ENCODE measurements at places on chromosomes 1 and 21.
A peak's percentile ranks its signal among the peaks of the same experiment; 100 is the strongest.

DNA sequence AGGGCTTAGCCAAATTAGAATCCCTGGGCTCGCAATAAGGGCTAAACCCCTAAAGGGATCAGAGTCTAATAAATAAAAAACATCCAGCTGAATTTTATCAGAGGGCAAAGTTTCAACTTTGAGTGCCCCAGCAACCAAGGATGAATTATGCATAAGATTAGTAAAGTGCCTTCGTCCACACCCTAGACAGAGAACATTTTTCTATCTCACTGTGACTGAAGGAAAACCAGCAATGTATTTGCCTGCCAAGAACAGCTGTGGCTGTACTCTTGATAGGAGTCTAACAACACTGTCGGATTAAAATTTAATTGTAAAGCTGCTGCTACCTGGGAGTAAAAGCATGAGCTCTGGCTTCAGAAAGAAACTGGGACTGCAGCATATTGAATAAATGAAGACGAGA, 23.3 kb downstream of the WNT2B start:
- DNase-seq = no peak

DNA sequence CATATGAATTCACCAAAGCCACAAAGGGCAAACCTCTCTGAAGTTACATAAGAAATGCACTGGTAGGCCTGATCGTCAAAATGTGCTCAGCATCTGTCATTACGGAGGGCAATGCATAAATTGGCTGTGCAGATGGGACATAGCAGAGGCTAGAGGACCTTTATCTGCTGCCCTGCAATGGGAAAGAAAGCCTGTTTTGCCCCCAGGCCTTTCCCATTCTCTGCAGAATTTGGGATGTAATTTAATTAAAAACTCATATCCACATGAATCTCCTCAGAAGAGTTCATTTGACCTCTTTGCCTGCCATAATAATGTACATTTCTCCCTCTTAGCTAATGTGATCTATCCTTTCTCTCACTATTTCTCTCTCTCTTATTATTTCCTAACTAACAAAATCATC, 158.1 kb downstream of the ZP4 start:
- DNase-seq = no peak

GRCh38 chr1:207032528-207033017, at the start of gene C1orf116:
Gene C1orf116, minus strand, starts transcription at chr1:207032756. Its CDS starts 5,158 bp downstream, at chr1:207027598.
- no peak for DNase-seq

- DNase-seq = no peak
These were observed 95.5 kb upstream of the RALGPS2 start for GRCh38 chr1:178629252-178630154.

DNA sequence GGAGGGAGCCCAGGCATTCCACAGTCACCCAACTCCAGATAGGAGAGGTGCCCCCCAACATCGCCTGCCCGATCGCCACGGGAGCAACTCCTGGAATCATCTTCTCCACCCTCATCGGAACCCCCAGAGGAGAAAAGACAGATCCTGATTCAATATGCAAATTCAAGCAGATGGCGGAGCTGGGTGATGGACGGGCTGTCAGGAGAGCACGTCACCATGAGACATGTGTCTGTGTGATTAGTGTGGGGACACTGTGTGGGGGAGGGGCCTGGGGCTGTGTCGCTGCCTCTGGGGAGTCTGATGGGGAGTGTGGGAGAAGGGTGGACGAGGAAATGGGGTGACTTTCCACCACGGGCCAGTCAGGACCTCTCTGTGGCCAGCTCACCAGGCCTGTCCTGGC, 90.2 kb upstream of the CSF3R start:
- DNase-seq = no peak

GRCh38 chr1:9814619-9815018, 9.1 kb downstream of the CLSTN1 start:
- no peak for DNase-seq

DNA sequence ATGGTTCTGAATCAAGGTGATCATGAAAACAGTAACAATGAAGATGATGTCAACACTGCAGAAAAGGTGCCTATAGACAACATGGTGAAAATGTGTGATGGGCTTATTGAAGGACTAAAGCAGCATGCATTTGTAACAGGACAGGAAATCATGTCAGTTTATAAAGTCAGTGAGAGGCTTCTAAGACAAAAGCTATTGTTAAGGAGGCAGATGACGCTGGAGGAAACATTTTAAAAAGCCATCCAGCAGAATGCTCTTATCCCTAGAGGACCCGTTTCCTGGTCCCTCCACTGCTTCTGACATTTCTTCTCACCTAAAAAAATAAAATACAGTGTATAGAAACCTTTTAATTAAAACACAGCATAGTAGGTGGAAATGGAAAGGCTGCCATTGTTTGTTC, 40.9 kb downstream of the CYYR1 start:
- DNase-seq = no peak

DNA sequence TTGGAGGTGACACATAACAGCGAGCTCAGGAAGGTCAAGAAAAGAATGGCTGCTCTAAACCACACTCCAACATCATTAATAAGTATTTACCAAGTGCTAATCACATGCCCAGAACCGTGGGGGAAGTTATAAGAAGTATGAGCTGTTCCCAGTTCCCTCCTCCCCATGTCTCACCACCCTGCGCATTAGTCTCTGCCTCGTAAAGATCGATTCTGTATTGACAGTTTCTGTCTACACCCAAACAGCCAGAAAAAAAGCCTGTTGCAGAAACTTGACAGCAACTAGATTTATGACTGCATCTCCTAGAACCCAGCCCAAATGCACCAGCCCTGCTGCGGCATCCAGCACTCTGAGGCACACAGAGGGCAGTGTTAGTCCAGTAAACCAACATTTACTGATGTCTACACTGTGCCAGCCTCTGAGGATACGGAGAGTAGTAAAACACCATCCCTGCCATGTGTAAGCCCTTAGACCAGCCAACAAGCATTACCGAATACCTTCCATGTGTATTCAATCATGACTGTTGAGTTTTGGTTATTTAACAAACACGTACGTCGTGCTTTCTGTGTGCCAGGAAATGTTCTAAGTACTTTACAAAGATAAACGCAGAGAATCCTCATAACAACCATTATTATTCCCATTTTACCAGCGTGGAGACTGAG, 63.6 kb upstream of the ZBTB40 start:
- peak; percentile 25 for DNase-seq

GRCh38 chr1:243791586-243792267, 58.3 kb downstream of the AKT3 start:
- no peak for DNase-seq

DNA sequence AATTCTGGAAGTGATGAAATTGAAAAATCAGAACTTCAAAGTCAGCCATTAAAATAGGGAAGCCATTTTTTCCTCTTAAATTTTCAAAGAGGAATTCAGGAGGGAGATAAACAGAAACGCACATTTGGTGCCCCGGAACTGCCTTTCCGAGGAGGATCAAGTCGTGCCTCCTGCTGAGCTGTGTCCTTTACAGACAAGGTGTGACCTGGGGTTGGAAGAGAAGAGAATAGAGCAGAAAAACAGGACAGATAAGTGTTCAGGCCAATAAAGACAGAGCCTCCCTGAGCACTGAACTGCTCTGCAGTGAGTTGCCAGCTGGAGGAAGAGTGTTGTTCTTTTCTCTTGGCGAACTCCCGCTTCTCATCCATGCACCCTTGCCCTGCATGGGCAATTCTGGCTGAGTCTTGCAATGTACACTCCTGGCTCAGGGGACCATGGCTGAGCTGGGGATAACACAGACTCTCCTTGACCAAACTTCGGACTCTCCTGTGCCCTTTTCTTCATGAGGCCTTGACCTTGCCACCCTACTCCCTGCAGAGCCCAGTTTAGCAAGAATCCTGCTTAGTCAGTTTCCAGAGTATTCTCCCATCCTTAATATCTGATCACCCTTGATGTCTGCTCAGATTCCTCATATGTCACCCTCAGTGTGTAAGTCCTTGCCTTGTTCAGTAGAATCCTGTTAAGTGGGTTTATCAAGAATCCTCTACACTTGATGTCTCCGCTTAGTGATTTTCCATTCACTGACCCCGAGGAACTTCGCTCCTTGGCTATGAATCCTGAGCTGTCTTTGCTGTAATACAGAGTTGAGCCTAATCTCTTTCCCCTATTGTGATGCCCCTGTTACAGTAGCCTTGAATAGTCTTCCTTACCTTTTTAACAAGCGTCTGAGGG, 1.3 kb upstream of the MTARC1 start:
- DNase-seq = no peak

GRCh38 chr1:91736715-91737615, 149.0 kb downstream of the TGFBR3 start:
- peak; percentile 72 for DNase-seq

GRCh38 chr1:216566641-216567205, 143.5 kb upstream of the USH2A start:
- peak; percentile 10 for DNase-seq

- no peak for DNase-seq
These were observed 168.7 kb downstream of the RUNX1 start for GRCh38 chr21:34880401-34880800.

- DNase-seq = no peak
These were observed 54.8 kb downstream of the SAMSN1 start for GRCh38 chr21:14491269-14491681.

DNA sequence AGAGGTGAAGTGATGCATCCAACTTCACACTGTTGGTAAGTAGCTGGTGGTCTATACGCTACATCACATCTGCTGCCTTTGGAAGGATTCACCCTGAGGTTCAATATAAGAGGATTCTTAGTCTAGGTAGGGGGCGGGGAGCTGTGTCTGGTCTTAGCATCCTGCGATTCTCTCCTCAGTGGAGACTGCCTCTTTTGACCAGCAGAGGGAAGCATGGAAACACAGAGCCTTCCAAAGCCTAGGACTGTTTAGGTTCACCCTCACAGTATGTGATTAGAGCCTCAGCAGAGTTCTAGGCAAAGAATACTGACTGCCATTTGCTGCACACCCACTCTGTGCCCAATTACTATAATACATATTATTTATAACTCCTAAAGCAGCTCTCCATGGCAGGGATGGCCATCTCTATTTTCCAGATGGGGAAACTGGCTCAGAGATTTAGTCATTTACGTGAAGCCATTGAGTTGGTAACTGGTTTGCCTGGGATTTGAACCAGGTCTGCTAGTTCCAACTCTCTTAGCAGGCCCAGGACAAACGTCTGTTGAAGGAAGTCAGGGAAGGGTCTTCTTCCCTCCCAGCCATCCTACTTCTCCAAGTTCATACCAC, 28.9 kb upstream of the EFCAB14 start:
- DNase-seq = no peak

- no peak for DNase-seq
These were observed 970 bp downstream of the TNFRSF1B start for GRCh38 chr1:12167493-12168429.

DNA sequence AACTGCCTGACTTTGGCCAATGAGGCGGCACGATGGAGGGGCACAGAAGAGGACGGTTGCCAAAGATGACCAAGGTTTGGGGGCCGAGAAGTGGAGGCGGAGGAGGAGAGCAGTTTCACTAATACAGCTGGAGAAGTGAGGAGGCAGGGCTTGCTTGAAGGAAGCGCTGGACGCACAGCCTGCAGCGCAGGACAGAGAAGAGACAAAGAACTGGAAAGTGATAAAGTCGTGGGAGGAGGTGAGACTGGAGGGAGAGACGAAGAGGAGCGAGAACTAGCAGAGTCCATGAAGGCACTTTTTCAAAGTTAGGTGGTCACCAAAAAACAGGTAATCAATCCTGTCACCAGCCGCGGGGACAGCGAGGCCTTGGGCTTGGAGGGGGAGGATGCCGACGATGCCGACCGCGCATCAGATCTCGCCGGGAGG, 771 bp downstream of the PACC1 start:
- no peak for DNase-seq

DNA sequence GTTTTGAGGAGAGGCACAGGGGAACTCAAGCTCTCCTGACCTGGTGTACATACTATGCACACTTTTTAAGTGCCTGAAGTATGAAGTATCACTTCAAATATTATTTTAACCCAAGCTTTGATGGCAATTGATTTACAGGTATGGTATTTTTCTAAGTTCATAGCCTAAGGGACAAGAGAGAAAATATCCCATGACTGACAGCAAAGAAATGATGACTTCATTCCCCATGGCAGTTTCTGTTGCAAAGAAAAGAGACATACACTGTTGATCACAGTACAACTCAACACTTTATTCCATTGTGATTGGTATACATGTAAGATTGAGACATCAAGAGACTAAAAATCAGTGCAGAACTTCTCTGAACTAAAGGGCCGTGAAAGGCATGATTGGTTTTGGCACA, 41.8 kb upstream of the BCL10 start:
- DNase-seq = no peak

DNA sequence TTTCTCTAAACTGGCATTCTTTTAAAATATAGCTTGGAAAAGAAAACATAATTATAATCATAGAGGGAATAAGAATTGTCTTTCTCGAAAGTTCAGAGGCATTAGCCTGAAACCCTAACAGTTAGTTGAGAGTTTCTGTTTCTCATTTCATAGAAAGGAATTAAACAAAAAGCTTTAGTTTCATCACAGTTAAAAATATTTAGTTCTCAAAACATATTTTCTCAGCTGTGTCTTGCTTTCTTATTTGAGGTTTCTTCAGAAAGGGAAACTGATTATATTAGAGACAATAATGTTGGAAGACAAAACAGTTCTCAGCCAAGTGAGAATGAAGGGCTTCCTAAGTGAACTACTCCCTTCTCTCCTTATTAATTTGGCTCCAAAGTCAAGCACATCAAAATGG, 75.4 kb upstream of the C1orf105 start:
- DNase-seq = no peak

DNA sequence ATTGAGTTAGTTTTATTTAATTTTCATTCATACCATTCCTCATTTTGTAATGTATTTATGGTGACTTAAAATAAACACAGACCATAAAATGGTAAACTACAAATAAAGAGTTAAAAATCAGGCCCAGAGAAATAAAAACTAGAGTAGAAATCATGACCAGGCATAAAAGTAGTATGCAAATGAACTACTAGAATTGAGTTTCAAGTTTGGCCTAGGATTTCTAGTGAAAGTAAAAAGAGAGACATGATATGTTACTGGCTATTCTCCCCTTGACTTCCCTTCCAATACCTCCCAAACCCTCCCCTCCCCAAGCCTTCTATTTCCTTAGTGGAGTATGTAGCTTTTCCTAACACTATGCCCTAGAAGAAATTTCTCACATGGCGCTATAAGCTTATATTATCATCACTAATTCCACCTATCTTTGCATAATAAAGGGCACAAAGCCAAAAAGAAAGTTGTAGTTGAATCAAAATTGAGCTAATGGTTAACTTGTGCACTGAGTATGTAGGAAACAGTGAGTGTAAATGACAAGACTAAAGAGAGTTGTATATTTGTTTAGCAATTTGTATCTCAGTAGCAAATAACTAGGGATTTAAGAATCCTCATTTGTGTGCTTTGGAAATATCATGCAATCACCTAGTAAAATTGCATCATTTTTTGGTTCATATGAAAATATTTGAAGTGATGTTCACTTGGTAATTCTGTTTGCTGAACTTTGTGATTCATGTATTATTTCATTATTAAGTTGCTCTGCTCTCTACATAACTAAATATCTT, 29.7 kb upstream of the CDC14A start:
- DNase-seq = peak; percentile 42

- no peak for DNase-seq
These were observed 14.6 kb upstream of the TRNP1 start for GRCh38 chr1:26978901-26979300.

- no peak for DNase-seq
These were observed 34.9 kb downstream of the SIPA1L2 start for GRCh38 chr1:232594768-232595698.

Measured in fibroblast of skin of left quadriceps (primary cell).